ENCODE measurements at places on chromosomes 7 and 10.

DNA sequence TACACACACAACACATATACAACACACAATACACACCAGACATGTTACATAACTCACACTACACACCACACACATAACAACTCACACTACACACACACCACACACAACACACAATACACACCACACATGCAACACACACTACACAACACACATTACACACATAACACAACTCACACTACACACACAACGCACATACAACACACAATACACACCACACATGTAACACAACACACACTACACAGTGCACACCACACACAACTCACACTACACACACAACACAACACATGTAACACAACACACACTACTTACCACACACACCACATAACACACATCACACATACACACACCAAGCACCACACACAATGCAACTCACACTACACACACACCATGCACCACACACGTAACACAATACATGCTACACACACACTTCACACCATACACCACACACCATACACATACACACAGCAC, 166.5 kb downstream of the KCNMA1 start:
- no peak for DNase-seq

DNA sequence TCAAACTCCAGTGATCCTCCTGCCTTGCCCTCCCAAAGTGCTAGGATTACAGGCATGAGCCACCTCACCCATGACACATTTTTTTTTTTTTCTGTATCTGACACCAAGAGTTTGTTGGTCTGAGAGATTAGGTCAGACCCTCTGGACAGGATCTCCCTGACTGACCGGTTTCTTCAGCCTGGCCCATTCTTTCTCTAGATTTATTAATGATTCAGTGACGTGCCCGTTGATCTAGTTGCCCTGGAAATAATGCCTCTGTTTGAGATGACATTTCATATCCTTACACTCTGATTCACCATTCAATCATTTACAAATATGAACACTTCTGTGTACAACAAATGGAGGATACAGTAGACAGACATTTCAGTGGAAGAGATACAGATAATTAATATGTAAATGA, 1.4 kb upstream of the ZNF212 start:
- DNase-seq: no peak

DNA sequence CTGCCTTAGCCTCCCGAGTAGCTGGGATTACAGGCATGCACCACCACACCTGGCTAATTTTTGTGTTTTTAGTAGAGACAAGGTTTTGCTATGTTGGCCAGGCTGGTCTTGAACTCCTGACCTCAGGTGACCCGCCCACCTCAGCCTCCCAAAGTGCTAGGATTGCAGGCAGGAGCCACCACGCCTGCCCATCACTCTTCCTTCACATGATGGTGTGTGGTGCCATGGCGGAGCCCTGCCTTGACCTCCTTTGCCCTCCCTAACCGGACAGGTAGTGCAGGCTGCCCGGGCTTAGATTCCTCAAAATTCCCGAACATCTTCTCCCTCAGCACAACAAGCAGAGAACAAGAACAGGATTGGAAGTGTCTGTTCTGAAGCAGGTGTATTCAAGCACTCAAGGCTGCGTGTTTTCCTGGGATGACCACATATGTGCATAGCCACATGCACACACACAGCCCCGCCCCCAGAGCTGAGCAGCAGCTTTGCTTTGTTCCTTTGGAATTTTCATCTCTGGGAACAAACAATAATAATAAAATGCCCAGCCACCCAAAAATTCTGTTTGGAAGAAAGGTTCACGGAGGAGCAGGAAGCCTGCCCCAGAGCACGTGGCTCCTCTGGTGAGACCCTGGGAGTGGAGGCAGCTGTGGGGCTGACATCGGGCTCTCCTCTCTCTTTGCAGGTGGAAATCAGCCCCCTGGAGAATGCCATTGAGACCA, 131.3 kb upstream of the NPS start:
- DNase-seq: no peak

- no peak for DNase-seq
Measured at GRCh38 chr10:59724098-59724938, 14.7 kb upstream of the SLC16A9 start.

GRCh38 chr7:8423057-8423456, 10.4 kb upstream of the NXPH1 start:
- DNase-seq: no peak

- DNase-seq: no peak
Measured at GRCh38 chr7:43104874-43105520, 7.5 kb upstream of the HECW1 start.

DNA sequence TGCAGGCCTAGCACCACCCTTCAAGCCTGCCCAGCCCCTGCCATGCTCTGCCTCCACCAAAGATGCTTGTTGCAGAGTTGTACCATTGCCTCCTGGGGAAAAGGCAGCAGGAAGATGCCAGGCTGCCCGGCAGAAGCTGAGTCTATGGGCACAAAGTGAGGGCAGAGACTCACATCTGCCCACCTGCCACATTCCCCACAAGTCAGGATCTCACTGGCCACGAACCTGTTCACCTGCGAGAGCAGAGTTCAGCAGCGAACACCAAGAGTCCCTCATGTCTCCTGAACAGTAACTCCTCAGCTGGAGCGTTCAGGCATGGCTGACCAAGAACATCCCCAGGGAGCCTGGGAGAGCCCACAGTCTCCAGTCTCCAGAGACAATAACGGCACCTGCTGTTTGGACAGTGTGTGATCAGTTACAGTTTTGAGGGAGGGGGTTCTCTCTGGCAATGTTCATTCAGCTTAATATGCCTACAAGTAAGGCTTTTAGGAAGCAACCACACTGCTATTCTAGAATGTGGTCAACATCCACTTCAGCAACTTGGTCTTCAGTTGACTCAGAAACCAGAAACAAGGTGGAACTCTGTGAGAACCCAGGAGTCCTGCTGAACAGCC, 78.5 kb downstream of the GRID1 start:
- no peak for DNase-seq
